ENCODE measurements at places on chromosomes 4 and X.

GRCh38 chrX:70134116-70134477 lies 850 bp downstream of the IGBP1 start:
- no peak for DNase-seq

DNA sequence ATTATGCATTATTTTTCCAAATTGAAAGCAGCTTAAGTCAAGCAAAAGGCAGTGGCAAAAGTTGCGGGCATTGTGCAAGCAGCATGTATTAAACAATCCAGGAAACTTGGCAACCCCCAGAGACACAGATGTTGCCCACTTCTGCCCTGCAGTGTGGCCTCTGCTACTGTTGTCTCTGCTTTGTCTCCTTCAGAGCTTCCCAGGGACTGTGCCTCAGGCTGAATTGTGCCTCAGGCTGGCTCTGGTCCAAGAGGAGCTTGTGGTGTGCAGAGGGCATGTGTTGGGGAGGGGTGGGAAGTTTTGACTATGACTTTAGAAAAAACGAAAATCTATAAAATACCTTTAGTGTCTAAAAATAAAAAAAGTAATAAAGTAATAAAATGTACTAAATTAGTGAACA lies 201.4 kb downstream of the CCSER1 start:
- DNase-seq, result no peak

DNA sequence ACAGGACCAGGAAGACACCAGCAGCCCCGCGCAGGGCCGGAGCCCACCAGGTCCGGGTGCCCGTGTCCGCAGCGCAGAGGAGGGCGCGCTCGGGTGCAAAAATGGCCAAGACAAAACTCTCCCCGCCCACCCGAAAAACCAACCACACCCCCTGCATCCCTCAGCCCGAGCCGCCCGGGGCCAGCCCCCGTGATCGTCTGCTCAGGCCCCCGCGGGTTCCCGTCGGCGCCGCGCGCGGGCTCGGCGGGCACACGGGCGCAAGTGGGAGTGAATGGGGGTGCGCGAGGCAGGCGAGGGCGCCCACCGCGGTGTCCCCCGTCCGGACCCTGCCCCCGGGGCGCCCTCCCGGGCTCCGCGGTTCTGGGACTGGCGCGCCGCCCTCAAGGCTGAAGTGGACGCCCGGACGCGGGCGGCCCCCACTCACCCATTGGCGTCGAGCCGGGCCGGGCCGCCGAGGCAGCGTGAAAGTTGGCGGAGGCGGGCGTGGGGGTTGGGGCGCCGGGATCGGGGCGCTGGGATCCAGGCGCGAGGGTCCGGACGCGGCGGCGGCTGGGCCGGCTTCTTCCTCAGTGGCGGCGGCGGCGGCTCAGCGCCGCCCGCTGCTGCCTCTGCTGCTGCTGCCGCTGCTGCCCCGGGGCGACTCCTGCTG lies 393 bp downstream of the SH3KBP1 start:
- DNase-seq, result peak; percentile 27

- DNase-seq, result no peak
Measured at GRCh38 chr4:7198440-7199128, 6.2 kb downstream of the SORCS2 start.

DNA sequence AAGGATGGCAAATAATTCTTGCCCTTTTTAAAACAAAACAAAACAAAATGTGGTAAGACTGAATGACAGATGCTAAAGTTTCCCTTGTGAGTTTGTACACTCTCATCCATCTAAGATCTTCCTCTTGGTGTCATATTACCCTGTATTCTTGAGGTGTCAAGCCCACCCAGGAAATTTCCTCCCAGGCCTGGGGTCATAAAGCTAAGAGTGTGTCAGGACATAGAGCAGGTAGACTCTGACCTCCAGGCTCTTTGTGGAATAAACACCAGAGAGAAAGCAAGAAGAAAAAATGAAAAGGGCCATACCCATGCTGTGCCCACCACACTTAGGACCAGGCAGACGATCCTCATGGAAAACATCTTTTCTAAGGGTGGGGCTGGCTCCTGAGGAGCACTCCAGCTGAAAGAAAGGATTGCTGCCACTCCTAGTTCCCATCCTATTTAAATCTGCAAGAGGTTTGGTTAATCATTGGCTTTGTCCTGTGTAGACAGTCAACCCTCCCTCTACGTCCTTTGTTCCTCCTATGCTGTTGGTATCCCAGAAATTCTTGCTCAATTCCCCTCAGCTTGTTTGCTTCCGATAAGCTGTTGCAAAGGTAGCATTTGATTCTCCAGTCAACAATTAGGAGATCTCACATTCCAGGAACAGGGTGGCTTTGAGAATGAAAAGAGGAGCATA lies at the start of gene FGA:
Gene FGA, minus strand, starts transcription at position 414 of the 678 bp plus-strand sequence. Its CDS starts 55 bp downstream, at position 359.
- DNase-seq, result no peak

DNA sequence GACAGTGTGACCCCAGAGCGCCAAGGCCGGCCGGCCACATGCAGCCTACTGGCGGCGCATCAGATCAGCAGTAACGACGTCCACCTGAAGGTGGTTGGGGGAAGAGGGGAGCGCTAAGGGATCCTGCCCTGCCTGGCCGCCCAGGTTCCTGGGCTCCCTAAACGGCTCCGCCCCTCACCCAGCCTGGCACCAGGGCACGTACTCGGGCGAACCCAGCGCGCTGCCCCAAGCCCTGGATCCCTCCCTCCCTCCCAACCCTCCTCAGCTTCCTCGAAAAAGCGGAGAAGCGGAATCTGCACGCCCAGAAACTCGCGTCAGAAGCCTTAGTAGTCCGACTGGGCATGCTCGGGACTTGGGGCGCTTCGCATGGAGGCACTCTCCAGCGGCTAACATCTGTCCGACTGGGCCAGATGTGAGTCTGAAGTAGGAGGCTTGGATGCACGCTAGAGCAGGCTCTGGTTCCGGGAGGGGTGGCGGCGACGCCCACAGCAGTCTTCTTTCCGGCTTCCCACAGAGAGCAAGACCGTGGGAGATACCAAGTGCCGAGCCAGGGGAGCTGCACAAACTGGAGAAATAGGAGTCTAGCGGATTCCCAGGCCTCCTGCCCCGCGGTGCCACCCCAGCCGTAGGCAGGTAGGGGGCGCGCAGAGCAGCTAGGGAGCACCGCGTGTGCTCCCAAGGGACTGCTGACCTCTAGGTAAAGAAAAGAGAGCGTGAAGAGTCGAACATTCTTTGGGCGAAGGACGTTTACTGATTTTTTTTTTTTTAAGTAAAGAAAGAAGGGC lies 114.3 kb upstream of the TEX13C start:
- DNase-seq, result no peak

- no peak for DNase-seq
Measured at GRCh38 chrX:54194982-54195588, 12.0 kb upstream of the FAM120C start.

DNA sequence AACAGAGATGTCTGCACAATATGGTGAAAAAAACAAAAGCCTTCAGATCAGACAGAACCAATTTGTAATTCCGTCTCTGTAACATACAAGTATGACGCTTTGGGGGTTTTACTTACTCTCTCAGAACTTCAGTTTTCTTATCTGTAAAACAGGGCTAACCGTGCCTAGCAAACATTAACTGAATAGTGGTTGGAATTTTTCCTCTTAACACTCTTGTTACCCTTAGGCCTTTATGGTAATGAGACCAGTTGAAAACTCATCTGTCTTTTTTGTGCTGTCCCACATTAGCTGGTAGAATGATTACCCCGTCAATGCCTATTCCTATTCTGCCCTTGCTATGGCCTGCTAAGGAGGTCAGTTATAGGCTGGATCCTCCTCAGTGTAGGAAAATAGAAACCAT lies 4.5 kb upstream of the MYOZ2 start:
- DNase-seq, result no peak

- no peak for DNase-seq
Measured at GRCh38 chr4:59553063-59553720, 1646.9 kb upstream of the ADGRL3 start.

DNA sequence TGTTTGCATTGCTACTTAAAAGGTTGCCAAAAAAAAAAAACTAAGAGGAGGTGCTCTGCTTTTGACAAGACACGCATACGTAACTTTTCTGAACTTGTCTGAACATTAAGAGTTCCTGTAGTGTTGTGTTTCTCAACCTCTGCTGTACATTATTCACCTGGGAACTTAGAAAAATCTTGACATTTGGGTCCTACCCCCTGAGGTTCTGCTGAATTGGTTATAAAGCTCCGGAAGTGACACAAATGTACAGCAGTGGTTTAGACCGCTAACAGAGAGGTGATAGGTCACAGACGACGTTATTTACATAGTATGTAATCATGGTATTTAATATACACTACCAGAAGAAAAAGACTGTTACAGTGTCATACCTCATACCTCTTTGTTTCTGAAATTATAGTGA lies 61.1 kb downstream of the CPEB2 start:
- no peak for DNase-seq

DNA sequence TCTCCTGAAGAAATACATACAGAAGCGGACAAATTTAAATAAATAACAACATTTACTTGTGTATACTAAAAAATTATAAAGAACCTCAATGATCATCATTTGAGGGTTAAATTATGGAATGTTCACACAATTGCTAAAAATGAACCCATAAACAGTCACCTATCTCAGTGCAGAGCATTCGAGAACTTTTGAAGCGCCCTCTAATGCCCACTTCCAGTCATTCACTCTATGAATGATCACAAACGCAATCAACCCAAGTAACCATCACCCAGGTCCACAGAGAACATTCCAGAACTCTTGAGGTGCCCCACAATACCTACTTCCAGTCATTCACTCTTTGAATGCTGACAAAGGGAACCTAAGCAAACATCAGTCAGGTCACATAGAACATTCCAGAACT lies 103.5 kb upstream of the PLAC1 start:
- no peak for DNase-seq

DNA sequence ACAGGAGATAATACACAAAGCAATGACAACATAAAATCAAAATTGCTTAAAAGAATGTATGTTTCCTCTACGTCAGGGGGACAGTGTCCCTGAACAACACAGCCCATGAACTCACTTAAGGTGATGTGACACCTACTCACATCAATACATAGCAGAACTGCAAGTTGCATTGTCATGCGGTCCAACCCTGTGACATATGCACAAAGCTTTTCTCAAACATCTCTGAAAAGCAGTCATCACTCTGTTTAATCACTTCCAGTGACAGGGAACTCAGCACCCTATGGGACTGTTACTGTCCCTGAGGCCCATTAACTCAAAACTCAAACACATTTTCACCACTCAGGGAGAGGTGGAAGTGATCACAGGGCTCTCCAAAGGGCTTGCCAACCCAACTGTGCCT lies 2.4 kb downstream of the STX18 start:
- DNase-seq, result no peak

DNA sequence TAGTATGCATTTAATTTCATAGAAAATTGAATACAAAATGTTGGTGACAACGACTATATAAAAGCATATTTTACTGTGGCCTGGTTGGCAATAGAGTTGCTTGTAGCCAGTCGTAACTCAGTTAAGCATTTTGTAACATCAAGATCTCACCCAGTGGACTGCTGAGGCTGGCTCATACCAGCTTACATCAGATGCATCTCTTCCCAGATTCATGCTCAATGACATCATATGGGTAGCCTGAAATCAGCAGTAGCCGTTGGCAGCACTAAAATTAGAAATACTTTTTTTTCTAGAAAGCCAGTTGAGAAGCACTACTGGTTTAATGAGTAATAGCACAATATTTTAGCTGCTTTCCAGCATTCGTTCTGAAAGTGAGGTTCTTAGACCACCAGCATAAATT lies 341.2 kb downstream of the TECRL start:
- no peak for DNase-seq

DNA sequence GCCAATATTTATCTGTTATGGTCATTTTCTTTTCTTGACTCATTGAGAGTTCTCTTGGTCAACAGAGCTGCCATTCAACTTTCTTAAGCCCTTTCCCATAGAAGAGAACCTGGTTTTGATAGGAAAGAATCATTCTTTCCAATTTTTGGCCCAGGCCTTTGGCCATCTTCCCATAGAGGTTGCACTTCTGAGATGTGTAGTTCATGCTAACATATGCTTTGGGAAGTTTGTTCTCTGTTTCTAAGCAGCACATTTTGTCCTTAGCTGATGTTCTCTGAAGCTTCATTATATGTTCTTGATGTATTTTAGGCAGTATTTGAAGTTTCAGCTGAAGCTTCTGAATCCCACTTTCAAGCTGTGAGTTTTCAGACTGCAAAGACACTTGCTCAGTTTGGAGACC lies 161.1 kb downstream of the VEGFC start:
- no peak for DNase-seq

DNA sequence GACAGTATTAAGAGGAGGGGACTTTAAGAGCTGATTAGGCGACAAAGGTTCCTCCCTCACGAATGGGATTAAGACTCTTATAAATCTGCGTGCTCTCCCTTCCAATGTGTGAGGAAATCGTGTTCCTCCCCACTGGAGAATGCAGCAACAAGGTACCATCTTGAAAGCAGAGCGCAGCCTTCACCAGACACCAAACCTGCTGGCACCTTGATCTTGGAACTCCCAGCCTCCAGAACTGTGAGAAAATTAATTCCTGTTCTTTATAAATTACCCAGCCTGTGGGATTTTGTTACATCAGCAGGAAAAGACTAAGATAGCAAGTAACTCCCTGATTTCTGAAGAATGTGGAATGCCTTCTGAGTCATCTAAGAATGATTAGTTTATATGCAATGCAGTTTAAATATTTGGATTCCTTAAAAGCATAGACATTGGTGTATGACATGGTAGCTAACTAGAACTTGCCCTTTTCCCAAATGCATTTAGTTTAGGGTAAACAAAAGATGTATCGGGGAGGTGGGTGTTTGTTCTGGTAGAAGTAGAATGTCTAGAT lies 86.1 kb downstream of the USP46 start:
- no peak for DNase-seq

DNA sequence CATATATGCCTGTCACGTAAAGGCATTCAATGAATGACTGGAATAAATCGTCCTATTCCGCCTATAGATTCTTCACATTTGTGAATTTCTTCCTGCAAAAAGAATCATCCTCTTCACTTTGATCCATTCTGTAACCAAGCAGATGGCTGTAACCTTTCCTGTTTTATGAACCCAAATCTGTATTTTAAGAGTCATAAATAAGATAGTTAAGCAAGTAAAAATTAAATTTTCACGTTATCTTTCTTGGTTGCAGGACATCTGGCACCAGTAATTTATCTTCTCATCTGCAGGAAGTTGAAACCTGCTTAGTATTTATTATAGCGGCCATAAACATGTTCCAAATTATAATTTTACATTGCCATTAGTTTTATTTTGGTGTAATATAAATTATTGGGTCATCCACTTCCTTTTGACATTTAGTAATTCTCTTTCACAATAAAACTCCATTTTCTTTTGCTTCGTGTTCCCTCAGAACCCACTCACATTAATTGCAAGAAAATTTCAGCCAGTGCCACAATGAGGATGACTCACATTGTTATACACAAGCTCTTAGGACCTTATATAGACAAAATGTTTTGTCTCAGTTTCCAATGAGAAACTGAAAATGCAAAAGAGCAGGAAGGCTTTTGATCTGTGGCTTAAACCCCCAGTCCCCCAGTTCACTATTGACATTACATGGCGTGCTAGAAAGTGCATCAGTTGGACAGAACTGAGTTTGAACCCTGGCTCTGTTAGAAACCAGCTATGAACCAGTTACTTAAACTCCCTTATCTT lies 51.1 kb downstream of the TMEM156 start:
- no peak for DNase-seq

GRCh38 chrX:78624426-78624825 lies 34.7 kb downstream of the RTL3 start:
- no peak for DNase-seq

GRCh38 chr4:1398681-1399507 lies 7.3 kb downstream of the NKX1-1 start:
- no peak for DNase-seq

GRCh38 chrX:18698737-18699650 lies 8.5 kb upstream of the PPEF1 start:
- no peak for DNase-seq
